IMR-90 (cell line): ENCODE measurements at places on chromosomes 13 and 19. TPM values are rescaled to one million over a fixed set of nuclear protein-coding genes. Genes with fewer than 3 reads are reported as not detected.
A peak's percentile ranks its signal among the peaks of the same experiment; 100 is the strongest.

DNA sequence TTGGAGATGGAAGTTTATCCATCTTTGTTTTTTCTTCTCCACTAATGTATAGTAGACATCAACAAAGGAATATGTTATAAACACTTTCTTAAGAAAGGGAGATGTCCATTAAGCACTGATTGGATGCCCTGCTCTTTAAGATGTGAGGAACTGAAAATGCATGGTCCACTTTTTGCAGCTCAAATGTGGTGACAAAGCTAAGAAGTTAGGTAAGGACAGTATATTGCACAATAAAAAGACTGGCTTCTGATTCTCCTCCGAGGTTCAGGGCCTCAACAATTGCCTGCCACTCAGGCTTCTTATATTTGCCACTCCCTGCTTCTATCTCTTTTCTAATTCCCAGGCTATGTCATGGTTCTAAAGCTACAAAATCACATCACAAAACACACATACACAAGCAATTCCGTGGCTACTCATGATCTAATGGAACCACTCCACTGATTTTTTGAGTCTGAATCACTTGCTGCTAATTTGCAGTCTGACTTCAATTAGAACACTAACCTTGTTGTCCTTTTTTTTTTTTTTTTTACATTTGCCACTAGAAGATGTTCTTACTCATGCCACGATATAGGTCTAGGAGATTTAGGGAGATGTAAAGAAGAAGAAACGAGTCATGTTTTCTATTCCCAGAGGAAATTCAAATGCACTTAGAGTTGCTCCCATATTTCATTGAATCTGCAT is 29.6 kb upstream of the TNFSF11 start:
- no peaks in the 10 kb centered on the region for H3K36me3 ChIP-seq
- no peak overlapping the region for H3K4me3 ChIP-seq
- no peaks in the 10 kb centered on the region for H3K4me1 ChIP-seq
- no peak overlapping the region for H3K27ac ChIP-seq

- H3K27ac ChIP-seq, result no peak overlapping the region
- H3K27me3 ChIP-seq, result no peaks in the 10 kb centered on the region
- H3K4me3 ChIP-seq, result no peak overlapping the region
- peaks cover 4% of the 10 kb centered on the region; the same call in 1 of the 2 replicates for H3K4me1 ChIP-seq
These were observed 179.2 kb downstream of the ABCC4 start for GRCh38 chr13:95122063-95122462.

DNA sequence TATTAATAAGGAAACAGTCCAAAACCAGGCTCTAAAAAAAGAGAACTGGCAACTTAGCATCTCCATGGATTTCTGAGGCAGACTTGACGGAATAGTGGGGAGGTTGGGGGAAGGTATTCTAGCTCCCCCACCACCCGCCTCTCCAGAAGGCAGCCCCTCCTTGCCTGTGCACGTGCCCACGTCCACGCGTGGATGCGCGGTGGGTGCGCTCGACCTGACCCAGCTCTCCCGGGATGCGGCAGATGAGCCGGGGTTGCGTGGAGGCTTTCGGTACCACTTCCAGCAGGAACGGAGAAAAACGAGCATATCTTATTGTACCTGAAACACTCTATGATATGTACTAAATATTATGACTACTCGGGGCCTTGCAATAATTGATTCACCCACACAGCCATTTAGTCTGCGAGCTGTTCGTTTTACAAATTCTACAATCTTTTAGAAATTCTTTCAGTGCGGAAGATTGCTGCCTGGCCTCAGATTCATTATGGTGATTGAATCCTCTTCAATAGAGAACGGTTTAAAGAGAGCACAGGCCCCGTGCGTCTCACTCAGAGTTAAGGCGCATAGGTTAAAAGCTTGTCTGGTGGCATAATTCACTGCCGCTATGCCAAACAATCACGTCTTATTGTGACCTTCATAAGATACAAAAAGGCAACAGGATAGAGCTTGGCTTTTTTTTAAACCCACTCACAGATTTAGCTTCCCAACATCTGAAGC is 117.9 kb downstream of the URI1 start:
- no peak overlapping the region for H3K4me3 ChIP-seq
- no peaks in the 10 kb centered on the region for H3K4me1 ChIP-seq
- no peaks in the 10 kb centered on the region for H3K27me3 ChIP-seq
- H3K27ac ChIP-seq, result no peak overlapping the region
- no peaks in the 10 kb centered on the region for H3K36me3 ChIP-seq

DNA sequence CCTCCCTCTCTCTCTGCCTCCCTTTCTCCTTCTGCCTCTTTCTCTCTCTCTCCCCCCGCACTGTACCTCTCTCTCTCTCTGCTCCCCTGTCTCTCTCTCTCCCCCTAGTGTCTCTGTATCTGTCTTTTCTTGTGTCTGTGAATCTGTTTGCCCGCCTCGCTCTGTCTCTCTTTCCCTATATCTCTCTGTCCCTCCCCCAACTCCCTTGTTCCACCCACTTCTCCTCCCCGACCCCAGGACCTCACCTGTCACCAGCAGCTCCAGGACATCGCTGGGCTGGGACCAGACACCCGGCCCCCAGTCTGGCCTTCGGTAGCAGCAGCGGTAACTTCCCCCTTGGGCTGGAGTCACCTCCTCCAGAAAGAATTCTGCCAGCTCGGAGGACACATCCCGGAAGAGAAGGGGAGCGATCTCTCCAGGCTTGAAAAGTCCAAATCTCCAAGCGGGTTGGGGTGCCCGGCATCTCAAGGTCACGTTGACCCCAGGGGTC is 3.9 kb downstream of the OSCAR start:
- H3K27ac ChIP-seq, result no peak overlapping the region
- peak overlapping the region; percentile 38 for H3K4me3 ChIP-seq
- peak; percentile 17 for DNase-seq
- H3K27me3 ChIP-seq, result peaks cover 3% of the 10 kb centered on the region; the same call in 1 of the 2 replicates

GRCh38 chr13:77528834-77529500 is 6.5 kb upstream of the SCEL start:
- H3K27me3 ChIP-seq, result no peaks in the 10 kb centered on the region
- no peak for DNase-seq
- no peak overlapping the region for H3K27ac ChIP-seq
- H3K36me3 ChIP-seq, result no peaks in the 10 kb centered on the region

- H3K27me3 ChIP-seq, result peaks cover 4% of the 10 kb centered on the region; the same call in 1 of the 2 replicates
- no peak overlapping the region for H3K27ac ChIP-seq
- H3K36me3 ChIP-seq, result no peaks in the 10 kb centered on the region
- no peak overlapping the region for H3K4me3 ChIP-seq
- no peak for DNase-seq
These were observed 60.2 kb upstream of the RFC3 start for GRCh38 chr13:33757713-33758112.

DNA sequence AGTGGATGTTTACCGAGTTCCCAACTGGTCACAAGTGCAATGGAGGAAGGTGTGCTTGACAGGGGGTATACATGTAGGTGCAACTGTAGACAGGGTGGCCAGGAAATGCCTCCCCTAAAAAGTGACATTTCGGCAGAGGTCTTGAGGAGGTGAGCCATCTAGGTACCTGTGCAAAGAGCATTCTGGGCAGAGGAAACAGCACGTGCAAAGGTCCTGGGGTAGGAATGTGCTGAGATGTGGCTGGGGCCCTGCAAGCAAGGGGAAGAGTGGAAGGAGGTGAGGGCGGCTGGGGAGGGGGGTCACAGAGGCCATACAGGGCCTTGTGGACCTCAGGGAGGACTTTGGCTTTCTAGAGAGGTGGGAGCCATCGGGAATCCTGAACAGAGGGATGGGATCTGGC is 8.1 kb downstream of the ADGRL1 start:
- H3K36me3 ChIP-seq, result no peaks in the 10 kb centered on the region
- H3K4me3 ChIP-seq, result no peak overlapping the region
- no peaks in the 10 kb centered on the region for H3K4me1 ChIP-seq
- peaks cover 6% of the 10 kb centered on the region; the same call in 1 of the 2 replicates for H3K27me3 ChIP-seq

DNA sequence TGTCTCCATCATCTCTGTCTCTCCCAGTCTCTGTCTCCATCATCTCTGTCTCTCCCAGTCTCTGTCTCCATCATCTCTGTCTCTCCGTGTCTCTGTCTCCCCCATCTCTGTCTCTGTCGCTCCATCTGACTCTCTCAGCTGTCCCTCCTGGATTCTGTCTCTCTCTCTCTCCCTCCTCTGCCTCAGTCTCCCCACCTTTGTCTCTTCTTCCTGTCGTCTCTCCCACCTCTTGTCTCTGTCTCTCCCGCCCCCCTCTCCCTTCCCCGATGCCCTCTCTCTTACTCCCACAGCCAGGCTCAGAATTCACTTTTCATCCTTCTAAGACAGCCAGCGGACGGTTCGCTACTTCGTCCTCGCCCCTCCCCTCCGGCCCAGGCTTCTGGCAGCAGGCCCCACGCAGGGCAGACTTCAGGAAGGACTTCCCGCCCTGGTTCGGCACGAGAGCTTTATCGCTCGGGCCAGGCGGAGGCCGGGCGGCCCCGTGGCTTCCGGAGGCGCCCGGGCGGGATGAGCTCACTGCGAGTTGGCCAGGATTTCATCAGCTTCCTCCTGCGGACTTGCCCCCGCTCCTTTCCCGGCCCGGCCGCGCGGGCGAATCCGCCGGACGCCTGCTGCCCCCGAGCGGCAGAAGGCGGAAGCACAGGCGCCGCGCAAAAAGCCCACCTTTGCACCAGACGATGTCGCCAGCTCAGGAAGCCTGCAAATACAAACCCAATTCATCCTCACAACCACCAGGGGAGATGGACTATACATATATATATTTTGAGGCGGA is 12.4 kb upstream of the CCDC9 start:
- H3K4me3 ChIP-seq, result peak overlapping the region; percentile 37
- no peaks in the 10 kb centered on the region for H3K27me3 ChIP-seq

GRCh38 chr13:51327961-51328360 is 11.5 kb upstream of the SERPINE3 start:
- no peak for DNase-seq
- no peaks in the 10 kb centered on the region for H3K36me3 ChIP-seq

GRCh38 chr19:1942078-1942933 is 1.3 kb downstream of the CSNK1G2 start:
- peaks cover 10% of the 10 kb centered on the region for H3K4me1 ChIP-seq
- no peaks in the 10 kb centered on the region for H3K27me3 ChIP-seq
- peaks cover 2% of the 10 kb centered on the region; the same call in 1 of the 2 replicates for H3K36me3 ChIP-seq
- H3K27ac ChIP-seq, result peak overlapping the region; percentile 87

- no peak for DNase-seq
- H3K4me3 ChIP-seq, result no peak overlapping the region
- peaks cover 8% of the 10 kb centered on the region for H3K36me3 ChIP-seq
- H3K27ac ChIP-seq, result no peak overlapping the region
These were observed 2.1 kb upstream of the CEACAM19 start for GRCh38 chr19:44668985-44669764.

- no peaks in the 10 kb centered on the region for H3K27me3 ChIP-seq
- no peak overlapping the region for H3K4me3 ChIP-seq
- H3K4me1 ChIP-seq, result peaks cover 13% of the 10 kb centered on the region
- H3K27ac ChIP-seq, result no peak overlapping the region
These were observed 341.6 kb downstream of the DNAJC15 start for GRCh38 chr13:43365039-43365344.

DNA sequence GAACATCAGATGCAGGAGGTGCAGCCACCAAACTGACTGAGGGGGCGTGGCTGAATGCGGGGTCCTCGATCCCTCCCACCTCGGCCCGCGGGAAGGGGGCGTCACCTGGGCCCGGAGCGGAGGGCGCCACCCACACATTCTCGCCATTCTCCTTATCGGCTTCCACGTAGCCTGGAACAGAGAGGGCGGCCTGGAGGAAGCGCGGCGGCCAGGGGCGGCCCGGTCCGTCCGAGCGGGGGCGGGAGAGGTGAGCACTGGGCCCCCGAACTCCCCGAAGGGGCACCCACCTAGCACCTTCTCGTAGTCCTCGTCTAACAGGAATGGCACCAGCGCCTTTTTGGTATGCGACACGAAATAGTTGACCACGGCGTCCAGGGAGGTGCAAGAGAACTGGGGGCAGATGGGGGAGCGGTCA is 11.8 kb downstream of the STAP2 start:
- no peak for DNase-seq
- H3K36me3 ChIP-seq, result no peaks in the 10 kb centered on the region
- no peak overlapping the region for H3K27ac ChIP-seq
- no peaks in the 10 kb centered on the region; the same call in 1 of the 2 replicates for H3K27me3 ChIP-seq

GRCh38 chr19:48751845-48752495 is 471 bp downstream of the FUT1 start:
- H3K36me3 ChIP-seq, result no peaks in the 10 kb centered on the region
- H3K27me3 ChIP-seq, result peaks cover 33% of the 10 kb centered on the region
- DNase-seq, result no peak
- peaks cover 4% of the 10 kb centered on the region; the same call in 1 of the 2 replicates for H3K4me1 ChIP-seq
- H3K27ac ChIP-seq, result no peak overlapping the region

- H3K27me3 ChIP-seq, result no peaks in the 10 kb centered on the region
- no peak for DNase-seq
- no peak overlapping the region for H3K27ac ChIP-seq
- no peaks in the 10 kb centered on the region for H3K36me3 ChIP-seq
These were observed 536.5 kb downstream of the KCTD12 start for GRCh38 chr13:76349700-76350099.

- no peak overlapping the region for H3K4me3 ChIP-seq
- H3K4me1 ChIP-seq, result no peaks in the 10 kb centered on the region
- no peaks in the 10 kb centered on the region for H3K27me3 ChIP-seq
- no peak overlapping the region for H3K27ac ChIP-seq
These were observed 1701.3 kb upstream of the PRR20A start for GRCh38 chr13:55439450-55439849.

DNA sequence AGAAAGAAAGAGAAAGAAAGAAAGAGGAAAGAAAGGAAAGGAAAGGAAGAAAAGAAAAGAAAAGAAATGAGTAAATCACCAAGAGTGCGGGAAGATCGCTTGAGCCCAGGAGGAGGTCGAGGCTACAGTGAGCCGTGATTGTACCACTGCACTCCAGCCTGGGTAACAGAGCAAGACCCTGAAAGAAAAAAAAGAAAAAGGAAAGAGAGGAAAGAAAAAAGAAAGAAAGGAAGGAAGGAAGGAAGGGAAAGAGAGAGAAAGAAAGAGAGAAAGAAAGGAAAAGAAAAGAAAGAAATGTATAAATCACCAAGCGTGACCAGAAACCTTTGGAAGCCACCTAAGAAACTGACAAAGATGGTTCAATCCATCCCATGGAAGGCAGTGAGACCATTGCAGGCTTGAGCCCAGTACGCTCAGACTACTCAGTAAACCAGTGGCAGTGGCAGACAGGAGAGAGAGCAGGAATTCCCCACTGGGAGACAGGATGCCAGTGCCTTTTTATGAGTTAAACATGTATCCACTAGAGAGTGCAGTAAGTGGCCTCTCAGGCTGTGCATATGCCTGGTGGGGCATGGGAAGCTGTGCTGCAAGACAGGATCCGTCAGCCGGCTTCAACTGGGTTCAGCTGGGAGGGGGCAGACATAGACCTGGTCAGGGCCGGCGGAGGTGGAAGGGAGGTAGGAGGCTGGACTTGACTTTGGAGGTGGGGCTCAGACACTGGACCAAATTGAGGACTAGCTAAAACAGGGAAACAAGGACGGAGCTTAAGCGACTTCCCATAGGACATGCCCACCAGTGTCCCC is 4.8 kb downstream of the GPR42 start:
- no peaks in the 10 kb centered on the region for H3K36me3 ChIP-seq
- DNase-seq, result no peak

- H3K4me1 ChIP-seq, result peaks cover 57% of the 10 kb centered on the region
- H3K36me3 ChIP-seq, result peaks cover 61% of the 10 kb centered on the region
- H3K27me3 ChIP-seq, result no peaks in the 10 kb centered on the region
- no peak overlapping the region for H3K4me3 ChIP-seq
- H3K27ac ChIP-seq, result peak overlapping the region; percentile 73
These were observed 6.2 kb downstream of the BCL3 start for GRCh38 chr19:44754750-44755080.

GRCh38 chr13:26320766-26321165 is 66.8 kb downstream of the CDK8 start:
- no peak overlapping the region for H3K27ac ChIP-seq
- no peak for DNase-seq
- H3K4me3 ChIP-seq, result no peak overlapping the region
- peaks cover 5% of the 10 kb centered on the region; the same call in 1 of the 2 replicates for H3K4me1 ChIP-seq

The SSC5D gene
- 14.1 and 19.1 TPM in 2 replicates for polyA plus RNA-seq

The FFAR3 gene
- not detected in 2 replicates for polyA plus RNA-seq

The MYO1F gene
- 0.14 TPM in 2 replicates for polyA plus RNA-seq

The SOX1 gene
- not detected in 2 replicates for polyA plus RNA-seq

The POU4F1 gene
- polyA plus RNA-seq, result 0.02 TPM in 1 of 2 replicates, not detected in the other

The KCNJ14 gene
- 0.34 and 0.39 TPM in 2 replicates for polyA plus RNA-seq

The FPR1 gene
- polyA plus RNA-seq, result not detected in 2 replicates

The ERICH4 gene
- not detected in 2 replicates for polyA plus RNA-seq
